HS-27A (cell line): ENCODE measurements at places on chromosomes 6 and 20.

GRCh38 chr6:111625461-111626391 lies 20.0 kb upstream of the TRAF3IP2 start:
- DNase-seq = no peak

- DNase-seq = peak; percentile 65
These were observed 244.6 kb downstream of the HAO1 start for GRCh38 chr20:7695635-7696034.

DNA sequence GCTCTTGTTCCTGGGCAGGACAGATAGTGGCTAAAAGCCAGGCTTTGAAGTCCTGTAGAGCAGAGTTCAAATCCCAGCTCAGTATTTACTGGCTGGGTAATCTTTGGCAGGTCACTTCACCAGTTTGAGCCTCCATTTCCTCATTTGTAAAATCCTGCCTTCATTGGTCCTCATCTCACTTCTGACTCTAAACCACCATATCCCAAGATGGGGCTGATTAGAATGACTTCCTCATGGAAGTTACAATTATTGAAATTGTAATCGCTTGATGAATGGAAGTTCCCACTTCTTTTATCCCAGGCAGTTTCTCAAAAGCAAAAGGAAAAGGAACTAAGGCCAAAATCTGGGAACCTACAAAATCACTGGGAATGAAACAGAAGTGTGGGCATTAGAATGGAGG lies 35.9 kb upstream of the B4GALT5 start:
- DNase-seq = no peak

DNA sequence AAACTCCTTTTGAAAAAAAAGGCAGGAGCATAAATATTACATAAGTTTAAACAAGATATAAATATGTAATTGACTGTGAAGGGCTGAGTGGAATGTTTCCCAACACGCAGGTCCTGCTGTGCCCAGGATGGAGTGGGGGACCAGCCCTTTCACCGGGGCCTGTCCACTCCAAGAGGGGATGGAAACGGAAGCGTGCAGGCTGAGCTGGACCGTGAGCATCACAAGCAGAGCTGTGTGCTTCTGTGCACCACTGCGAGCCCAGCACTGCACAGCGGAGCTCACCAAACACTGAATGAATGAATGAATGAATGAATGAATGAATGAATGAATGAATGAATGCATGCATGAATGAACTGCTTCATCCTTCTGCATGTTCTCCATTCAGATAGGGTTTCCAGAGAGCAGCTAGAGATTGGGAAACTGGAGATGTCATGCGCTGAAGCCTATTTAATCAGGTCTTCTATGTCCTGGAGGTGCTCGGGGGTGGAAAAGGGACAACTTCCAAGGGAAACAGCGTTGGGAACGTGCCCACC lies 157.7 kb downstream of the ANKRD60 start:
- DNase-seq = no peak

- no peak for DNase-seq
These were observed 184.9 kb upstream of the TSHZ2 start for GRCh38 chr20:52787216-52787615.

DNA sequence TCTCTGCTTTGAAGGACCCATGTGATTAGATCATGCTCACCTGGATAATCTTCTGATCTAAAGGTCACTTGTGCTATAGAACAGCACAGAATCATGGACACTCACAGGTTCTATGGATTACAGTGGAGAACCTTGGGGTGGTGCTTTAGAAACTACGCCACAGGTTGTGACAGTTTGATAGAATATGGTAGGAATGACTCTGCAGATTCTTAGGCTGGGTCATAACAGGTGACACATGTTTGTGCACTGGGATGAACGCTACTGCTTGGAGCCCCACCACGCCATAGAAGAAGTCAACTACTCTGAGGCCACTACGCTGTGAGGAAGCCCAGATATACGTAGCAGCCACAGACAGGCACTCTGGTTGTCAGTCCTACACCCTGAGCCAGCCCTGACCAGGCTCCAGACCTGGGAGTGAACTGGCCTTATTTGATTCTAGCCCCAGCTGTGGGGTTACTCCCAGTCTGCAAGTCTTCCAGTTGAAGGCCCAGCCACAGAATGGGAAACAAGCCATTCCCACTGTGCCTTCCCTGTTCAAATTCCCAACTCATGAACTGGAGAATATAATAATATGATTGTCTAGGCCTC lies 99.0 kb upstream of the SLC24A3 start:
- no peak for DNase-seq

GRCh38 chr20:33945391-33946081 lies 48.2 kb upstream of the RALY start:
- DNase-seq = no peak

DNA sequence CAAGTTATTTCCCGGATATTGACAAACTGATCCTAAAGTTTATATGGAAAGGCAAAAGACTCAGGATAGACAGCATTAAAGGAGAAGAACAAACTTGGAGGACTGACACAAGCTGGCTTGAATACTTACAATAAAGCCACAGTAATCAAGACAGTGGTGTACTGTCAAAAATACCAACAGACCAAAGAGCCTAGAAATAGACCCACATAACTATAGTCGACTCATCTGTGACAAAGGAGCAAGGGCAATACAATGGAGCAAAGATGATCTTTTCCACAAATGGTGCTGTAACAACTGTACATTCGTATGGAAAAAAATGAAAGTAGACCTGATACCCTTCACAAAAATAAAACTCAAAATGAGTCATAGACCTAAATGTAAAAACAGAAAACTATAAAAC lies 46.0 kb downstream of the ABHD12 start:
- no peak for DNase-seq

DNA sequence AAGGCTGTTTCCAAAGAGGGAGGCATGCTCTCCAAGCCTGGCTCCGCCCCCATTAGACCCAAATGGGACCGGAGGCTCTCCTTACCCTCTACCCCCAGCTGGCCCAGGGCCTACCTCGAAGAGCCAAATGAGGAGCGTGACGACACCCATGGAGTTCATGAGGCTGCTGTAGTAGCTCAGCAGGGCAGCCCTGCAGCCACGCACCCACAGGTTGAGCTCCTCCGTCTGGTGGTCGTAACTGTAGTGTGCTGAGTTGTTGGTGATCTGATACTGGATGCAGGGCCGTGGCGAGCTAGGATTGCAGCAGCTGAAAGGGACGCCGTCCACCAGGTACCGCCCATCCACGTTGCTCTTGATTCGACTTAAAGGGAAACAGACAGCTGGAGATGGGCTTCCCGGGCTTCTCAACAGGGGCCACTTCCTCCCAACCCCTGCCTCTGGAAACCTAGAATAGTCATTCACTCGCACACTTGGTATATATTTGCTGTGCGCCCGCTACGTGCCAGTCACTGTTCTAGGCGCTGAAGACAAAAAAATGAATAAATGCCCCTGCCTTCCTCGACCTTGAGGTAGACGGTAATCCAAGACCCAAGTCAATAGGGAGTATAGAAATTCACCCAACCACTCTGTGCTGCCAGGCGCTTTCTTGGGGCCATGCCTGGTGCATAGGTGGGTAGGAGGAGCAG lies 18.0 kb downstream of the PRPH2 start:
- no peak for DNase-seq

DNA sequence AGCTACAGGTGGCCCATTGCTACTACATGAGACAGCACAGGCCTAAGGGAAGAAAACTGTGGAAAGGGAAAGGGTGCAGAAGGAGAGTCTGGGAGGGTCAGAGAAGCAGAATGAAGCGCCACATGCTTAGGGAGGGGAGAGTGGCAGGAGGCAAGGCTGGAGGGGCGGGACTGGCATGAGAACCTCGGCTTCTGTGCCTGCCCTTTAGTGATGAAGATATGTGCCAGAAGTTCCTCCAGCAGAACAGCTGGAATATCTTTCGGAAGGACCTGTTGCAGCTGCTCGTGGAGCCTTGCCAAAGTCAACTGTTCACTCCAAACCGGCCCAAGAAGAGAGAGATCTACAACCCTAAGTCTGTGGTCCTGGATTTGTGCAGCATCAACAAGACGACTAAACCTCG lies 61.8 kb downstream of the CNBD2 start:
- no peak for DNase-seq

DNA sequence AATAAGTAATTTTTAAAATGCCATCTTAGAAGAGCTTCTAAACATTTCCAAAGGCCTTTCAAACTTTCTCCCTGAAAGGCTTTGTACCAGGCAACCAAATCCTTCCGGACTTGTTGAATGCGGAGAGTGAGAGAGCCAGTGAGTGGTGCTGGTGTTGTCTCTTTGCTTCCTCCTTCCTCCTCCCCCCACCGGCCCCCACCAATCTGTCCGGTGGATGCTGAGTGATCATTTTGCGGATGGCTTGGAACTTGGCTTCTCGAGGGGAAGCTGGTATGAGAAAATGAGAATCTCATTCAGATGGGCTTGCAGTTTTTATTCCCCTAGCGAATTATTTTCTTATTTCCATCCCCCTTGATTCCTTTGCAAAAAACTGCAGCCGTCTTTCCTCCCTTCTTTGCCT lies 97.3 kb downstream of the ANKRD60 start:
- no peak for DNase-seq

DNA sequence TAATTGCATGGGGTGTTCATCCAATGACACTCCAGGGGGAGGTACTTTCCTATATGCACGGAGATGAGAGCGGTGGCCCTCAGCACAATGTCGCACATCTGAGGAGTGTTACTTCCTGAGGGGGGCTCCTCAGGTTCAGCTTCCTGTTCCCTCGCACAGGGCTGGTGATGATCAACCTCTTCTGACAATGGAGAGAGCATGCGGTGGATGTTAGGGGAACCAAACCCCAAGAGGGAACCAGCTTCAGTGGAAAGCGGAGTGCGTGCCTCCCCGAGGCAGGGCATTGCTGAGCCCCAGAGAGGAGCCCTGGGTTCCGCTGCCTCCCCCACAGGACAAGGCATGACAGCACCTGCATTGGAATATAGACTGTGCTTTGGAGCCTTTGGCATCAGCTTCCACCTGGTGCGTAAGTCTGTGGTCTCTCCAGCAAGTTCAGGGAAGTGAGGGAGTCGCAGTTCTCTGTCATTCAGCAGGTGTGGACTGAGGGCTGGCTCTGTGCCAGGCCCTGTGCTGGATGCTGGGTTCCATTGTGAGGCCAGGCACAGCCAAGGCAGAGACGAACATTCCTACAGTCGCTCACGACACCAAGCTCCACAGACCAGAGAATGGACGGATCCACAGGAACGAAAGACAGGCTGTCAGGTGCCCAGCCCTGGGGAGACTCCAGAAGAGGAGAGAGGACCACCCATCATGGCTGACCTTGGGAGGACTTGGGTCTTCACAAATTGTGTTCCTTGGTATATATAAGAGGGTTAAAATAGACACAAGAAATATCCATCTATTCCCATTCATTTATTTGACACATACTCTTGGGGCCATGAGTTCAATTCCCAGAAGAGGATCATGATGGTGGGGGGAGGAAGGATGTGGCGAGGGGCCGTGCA lies 3.9 kb upstream of the ZNF831 start:
- no peak for DNase-seq

- no peak for DNase-seq
These were observed 94.5 kb downstream of the SIM1 start for GRCh38 chr6:100370265-100370664.

DNA sequence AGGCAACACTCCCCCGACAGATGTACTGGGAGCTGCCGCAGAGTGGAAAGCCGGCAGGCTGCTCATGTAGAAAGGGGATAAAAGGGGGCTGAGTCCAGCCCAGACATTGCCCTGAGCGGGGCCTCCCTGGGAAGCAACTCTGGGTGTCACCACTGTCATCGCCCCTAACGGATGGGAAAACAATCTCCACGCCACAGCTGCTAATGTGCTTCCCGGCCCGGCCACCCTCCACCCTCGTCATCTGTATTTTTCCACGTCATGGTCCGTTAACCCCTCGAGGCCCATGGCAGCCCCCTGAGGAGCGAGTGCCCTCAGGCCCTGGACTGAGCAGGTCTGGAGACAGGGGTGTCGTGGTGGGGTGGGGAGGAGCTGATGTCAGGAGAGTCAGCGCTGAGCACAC lies 227.4 kb downstream of the DLL1 start:
- no peak for DNase-seq

DNA sequence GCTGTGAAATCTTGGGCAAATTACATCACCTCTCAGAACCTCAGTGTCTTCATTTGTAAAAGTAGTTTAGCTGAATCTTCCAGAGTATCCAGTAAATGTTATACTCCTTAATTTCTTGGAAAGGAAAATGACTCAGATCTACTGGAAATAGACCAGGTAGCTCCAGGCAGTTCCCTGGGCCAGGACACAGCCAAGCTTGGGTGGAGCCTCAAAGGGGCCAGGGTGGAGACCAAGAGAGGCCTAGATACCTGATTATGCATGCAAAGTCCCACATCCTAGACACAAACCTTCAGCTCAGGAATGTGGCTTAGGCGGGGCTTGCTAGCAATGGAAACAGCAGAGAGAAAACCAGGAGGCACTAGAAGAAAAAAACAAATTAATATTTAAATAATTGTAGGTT lies 272.8 kb downstream of the MAFB start:
- no peak for DNase-seq

DNA sequence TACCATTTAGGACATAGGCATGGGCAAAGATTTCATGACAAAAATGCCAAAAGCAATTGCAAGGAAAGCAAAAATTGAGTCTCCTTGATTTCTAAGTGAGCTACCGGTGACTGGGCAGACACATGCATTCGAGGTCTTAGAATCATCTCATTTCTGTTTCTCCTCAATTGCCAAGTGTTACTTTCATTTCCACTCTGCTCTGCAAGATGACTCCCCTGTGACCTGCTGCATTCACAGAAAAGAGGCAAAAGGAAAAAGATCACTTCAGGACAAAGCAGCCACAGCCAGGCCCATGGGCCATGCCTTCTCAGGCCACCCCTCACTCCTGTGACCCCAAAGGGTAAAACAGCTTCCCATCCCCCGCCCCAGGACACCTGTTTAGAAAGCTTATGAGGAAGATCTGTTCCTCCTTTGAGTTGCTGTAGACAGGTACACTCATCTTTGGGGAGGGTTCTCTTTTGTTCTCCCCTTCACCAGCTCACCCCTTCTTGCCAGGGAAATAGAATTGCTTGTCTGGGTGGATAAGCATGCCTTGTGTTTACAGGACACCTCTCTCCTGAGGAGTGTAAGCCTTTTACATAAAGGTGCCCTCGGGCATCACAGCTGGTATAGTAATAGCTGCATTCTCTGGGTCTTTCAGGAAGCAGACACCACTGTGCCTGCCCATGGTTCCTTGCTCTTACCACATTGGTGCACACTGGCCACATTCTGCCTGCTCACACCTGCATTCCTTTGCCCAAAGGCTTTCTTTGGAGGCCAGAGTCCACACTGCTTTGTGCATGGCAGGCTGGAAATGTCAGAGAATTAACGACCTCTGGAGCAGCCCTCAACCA lies 105.0 kb downstream of the SLC24A3 start:
- no peak for DNase-seq

- no peak for DNase-seq
These were observed 298.3 kb upstream of the SASH1 start for GRCh38 chr6:148044261-148044751.

- DNase-seq = no peak
These were observed 56.6 kb upstream of the RIN2 start for GRCh38 chr20:19701429-19701828.
